Caki2 (cell line): ENCODE measurements at places on chromosomes 6 and 20. TPM values are rescaled to one million over a fixed set of nuclear protein-coding genes. Genes with fewer than 3 reads are reported as not detected.
A peak's percentile ranks its signal among the peaks of the same experiment; 100 is the strongest.

DNA sequence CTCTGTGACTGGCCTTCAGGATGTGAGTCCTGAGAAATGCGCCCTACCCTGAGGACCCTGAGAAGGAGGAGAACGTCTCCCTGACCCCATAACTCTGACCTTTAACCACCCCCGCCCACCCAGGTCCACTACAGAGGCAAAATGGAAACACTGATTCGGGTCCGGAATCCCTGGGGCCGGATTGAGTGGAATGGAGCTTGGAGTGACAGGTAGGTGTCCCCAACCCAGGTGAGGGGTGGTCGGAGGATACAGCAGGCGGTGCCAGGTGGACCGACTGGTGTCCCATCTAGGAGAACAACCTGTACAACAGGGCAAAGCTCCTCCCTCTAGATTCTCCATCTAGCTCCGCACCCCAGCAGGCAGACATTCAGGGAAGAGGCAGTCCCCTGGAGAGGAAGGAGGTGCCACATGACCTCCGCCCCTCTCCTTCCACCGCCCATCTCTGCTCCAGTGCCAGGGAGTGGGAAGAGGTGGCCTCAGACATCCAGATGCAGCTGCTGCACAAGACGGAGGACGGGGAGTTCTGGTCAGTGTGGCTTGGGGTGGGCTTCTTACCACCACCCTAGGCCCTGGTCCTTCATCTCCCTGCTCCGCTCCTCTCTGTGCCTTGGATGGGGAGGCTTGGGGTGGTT is 17.6 kb downstream of the CAPN11 start:
- DNase-seq: no peak

GRCh38 chr6:82419859-82420258 is 56.2 kb downstream of the TPBG start:
- no peak for DNase-seq

- DNase-seq: no peak
Observed at GRCh38 chr6:125738276-125738675, 11.2 kb upstream of the HEY2 start.

GRCh38 chr6:139591075-139591865 is 216.8 kb upstream of the CITED2 start:
- DNase-seq: no peak

GRCh38 chr20:5315807-5316187 is 957 bp downstream of the PROKR2 start:
- DNase-seq: no peak

- peak; percentile 84 for DNase-seq
Observed at GRCh38 chr20:25247518-25247955, 348 bp upstream of the PYGB start.

DNA sequence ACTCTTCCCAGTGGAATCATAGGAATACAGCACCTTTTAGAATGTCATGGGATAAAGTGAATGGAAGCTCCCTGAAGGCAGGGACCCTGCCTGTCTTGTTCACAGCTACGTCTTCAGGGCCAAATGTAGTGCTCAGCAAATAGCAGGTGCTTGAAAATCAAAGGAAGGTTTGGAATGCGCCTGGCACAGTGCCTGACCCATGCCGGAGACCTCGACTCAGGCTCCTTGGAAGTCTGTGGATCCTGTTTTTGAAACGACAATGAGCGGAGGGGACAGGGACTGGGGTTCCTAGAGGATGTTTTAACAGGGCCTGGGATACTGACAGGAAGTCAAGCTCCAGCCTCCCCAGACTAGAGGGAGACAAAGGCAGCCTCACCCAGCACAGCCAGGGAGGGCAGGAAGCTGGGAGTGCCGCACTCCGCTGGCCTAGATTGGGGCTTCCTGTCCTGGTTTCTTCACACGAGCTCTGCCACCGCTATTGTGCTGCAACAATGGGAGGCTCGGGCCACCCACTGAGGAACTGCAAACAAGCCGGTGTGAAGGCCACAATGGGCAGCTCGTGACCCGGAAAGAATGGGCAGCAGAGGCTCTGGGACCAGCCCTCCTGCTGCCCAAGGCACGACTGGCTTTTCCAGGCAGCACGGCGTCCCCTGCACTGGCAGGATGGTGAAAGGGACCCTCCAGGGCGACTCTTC is 76.7 kb downstream of the PREX1 start:
- DNase-seq: no peak

GRCh38 chr6:160376445-160376844 is 28.3 kb downstream of the SLC22A3 start:
- DNase-seq: no peak

GRCh38 chr6:116278854-116279231 is 887 bp downstream of the TSPYL1 start:
- DNase-seq: no peak

EPM2A gene
- 1.8 and 6.2 TPM in 2 replicates for total RNA-seq

SLC17A3 gene
- 1.5 and 29.5 TPM in 2 replicates for total RNA-seq

KIFC1 gene
- total RNA-seq: 176 and 179 TPM in 2 replicates

CNR1 gene
- 1.5 and 2.0 TPM in 2 replicates for total RNA-seq

ZSWIM1 gene
- 6.3 and 9.8 TPM in 2 replicates for total RNA-seq

CPXM1 gene
- not detected in 2 replicates for total RNA-seq

TREM1 gene
- not detected in 2 replicates for total RNA-seq

TRERF1 gene
- 0.58 and 2.0 TPM in 2 replicates for total RNA-seq
